ENCODE measurements at places on chromosomes 7 and 10. TPM values are rescaled to one million over a fixed set of nuclear protein-coding genes. Genes with fewer than 3 reads are reported as not detected.

DNA sequence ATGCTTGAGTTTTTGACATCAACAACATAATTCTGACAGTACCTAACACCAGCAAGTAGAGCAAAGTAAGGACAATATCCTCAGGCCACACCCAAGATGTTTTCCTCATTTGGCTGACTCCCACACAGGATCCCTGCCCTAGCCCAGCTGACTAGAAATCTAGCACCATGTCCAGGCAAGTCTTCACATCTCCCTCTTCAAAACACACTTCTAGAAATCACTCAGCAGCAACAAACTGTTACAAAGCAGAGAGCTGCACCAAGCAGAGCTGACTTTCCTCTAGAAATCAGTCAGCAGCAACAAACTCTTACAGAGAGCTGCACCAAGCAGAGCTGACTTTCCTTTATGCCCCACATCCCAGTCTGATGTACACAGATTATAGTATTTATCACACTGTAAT is 7.7 kb downstream of the TMEM168 start:
- no peak for DNase-seq

DNA sequence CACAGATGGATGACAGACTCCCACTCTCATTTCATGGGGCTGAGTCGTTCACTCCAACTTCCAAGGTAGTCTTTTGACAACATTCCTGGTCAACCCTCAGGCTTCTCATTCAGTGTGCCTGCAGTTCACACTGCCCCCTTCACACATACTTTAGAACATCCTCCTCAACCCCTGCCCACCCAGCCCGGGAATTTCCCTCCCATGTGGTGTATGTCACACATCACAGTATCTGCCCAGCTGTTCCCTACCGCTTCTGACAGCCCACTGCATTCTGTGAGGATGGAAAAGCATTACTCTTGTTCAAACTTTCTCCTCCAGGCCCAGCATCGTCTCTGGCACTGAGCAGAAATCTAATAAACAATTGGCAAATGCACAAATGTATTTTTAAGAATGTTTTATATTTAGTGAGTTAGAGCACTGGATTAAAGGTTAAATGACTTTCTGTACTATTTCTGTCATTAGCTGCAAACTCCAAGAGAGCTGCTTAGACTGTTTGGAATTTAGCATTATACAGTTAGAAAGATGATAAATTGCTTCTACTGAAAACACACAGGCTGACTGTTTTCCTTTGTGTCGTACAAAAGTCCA is 110.4 kb downstream of the SFMBT2 start:
- peak; percentile 34 for DNase-seq

DNA sequence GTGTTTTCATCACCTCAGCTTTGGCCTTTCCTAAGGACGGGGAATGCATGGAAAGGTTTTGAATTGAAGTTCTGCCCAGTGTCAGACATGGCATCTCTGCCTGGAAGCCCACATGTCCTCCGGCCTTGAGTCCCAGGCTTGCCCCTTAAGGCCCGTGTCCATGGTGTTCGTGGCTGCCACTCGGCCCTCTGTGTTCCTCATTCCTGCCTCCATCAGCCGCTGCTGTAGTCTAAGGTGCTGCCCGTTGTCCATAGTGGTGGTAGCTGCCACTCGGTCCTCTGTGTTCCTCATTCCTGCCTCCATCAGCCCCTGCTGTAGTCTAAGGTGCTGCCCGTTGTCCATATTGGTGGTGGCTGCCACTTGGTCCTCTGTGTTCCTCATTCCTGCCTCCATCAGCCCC is 180.7 kb upstream of the SHH start:
- DNase-seq: no peak

DNA sequence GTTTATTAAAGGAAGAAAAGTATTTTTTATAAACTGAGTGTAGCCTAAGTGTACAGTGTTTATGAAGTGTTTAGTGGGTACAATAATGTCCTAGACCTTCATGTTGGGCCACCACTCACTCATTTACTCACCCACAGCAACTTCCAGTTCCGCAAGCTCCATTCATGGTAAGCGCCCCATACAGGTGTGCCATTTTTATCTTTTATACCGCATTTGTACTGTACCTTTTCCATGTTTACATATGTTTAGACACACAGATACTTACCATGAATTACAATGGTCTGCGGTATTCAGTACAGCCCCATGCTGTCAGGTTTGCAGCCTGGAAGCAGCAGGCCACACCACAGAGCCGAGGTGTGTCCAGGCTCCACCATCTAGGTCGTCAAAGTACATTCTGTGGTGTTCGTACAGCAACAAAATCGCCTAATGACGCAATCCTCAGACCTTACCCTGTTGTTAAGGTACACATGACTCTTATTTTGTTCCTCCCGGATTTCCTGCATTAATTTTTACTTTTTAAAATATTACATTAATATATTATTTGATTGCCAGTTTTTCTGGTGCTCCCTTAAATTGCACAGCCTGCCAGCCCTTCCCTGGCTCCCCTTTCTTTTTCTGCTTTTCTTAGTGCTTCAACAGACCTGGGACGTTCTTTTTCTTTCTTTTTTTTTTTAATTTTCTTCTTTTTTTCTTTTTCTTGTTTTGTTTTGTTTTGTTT is 881 bp upstream of the SSBP1 start:
- DNase-seq: peak; percentile 9

GRCh38 chr7:156895024-156895780 is 2.2 kb upstream of the LMBR1 start:
- DNase-seq: no peak

GRCh38 chr10:92640107-92640506 is 47.2 kb downstream of the KIF11 start:
- no peak for DNase-seq

DNA sequence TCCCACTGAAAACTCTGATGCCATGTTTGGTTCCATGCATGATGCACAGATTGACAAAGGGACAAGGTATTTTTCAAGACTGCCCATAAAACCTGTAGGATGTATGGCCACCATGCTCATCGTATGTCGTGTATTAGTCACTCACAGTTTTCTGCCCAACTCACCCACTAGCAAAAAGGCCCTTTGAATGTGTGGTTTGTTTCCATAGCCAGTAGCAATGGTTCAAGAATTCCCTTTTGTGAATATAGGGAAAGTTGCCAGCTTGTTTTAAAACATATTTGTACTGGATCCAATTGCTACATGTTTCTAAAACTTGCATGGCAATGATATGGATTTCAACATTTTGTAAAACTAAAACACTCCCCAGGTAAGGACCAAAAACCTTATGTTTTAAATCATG is 280.9 kb upstream of the YAE1 start:
- peak; percentile 29 for DNase-seq

GRCh38 chr10:633279-634245 is 55.9 kb downstream of the DIP2C start:
- DNase-seq: no peak

DNA sequence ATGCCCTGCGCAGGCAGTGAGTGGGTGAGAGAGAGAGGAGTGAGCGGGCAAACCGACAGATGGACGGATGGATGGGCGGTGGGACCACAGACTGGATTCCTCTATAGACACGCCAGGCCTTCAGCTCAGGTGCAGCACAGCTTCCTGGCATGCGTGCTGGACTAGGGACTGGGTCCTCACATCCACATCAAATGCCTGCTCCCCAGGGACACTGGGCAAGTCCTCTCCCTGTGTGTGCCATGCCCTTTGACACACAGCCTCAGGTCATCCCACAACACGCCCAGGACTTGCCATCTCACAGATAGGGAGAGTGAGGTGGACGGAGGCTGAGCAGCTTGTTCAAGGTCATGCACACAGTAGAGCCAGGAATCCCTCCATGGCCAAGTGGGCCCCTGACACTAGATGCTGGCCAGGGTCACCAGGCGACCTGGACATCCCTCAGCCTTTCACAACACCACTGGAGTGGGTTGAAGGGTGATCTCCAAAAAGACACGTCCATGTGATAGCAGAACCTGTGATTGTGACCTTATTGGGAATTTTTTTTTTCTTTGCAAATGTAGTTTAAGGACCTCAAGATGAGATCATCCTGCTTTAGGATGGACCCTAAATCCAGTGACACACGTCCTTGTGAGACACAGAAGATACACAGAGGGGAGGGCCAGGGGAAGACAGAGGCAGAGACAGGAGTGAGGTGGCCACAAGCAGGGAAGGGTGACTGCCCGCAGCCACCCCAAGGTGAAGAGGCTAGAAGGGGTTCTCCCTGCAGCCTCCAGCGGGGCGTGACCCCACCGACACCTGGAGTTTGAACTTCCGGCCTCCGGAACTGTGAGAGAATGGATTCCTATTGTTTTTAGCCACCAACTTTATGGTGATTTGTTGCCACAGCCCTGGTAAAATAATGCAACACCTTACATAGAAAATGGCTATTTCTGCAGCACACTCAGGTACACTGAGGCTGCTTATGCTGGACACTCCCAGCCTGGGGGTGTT is 155.0 kb upstream of the CHST15 start:
- DNase-seq: no peak

- no peak for DNase-seq
Observed at GRCh38 chr7:140358412-140359051, 39.8 kb downstream of the SLC37A3 start.

- no peak for DNase-seq
Observed at GRCh38 chr10:43212043-43212721, 54.7 kb downstream of the RASGEF1A start.

GRCh38 chr10:48589266-48589665 is 15.6 kb downstream of the ARHGAP22 start:
- peak; percentile 88 for DNase-seq

The LIPF gene
- total RNA-seq: not detected

The C7orf57 gene
- total RNA-seq: 1.2 TPM

The TES gene
- total RNA-seq: 54.8 TPM

The DYDC1 gene
- not detected for total RNA-seq

The SUN3 gene
- not detected for total RNA-seq

The METTL27 gene
- total RNA-seq: 14.4 TPM

The SYPL1 gene
- 24.4 TPM for total RNA-seq

The THSD7A gene
- total RNA-seq: not detected

The LSM5 gene
- total RNA-seq: 87.2 TPM

All from HT1080 (cell line).